NCI-H1436 treated with DMSO at 0.1 percent for 48 hours (cell line): ENCODE measurements at places on chromosomes 12 and 14.

DNA sequence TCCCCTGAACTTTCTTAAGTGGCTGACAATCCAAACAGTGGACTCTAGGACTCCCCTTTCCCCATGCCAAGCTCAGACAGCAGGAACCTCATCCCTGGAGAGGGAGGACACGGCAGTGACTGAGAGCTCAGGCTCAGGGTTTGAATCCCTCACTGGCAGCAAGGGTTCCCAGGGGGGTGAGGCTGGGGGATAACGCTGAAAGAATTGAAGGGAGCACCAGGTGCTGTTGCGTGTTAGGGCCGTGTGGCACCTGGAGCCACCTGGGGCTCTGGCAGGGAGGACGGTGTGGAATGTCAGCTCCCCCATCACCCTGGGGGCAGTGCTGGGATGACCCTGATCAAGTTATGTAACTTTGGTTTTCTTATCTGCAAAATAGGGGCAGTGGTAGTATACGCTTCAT is 40.1 kb downstream of the ANO2 start:
- no peak for DNase-seq

GRCh38 chr12:102061096-102061559 is 663 bp downstream of the WASHC3 start:
- no peak for DNase-seq

GRCh38 chr12:118694128-118694775 is 287.1 kb upstream of the SRRM4 start:
- DNase-seq = no peak

GRCh38 chr14:97902630-97903029 is 1105.4 kb downstream of the VRK1 start:
- no peak for DNase-seq

GRCh38 chr12:32736445-32736844 is 19.3 kb downstream of the YARS2 start:
- no peak for DNase-seq
